ENCODE measurements at places on chromosomes 4 and X. TPM values are rescaled to one million over a fixed set of nuclear protein-coding genes. Genes with fewer than 3 reads are reported as not detected.

DNA sequence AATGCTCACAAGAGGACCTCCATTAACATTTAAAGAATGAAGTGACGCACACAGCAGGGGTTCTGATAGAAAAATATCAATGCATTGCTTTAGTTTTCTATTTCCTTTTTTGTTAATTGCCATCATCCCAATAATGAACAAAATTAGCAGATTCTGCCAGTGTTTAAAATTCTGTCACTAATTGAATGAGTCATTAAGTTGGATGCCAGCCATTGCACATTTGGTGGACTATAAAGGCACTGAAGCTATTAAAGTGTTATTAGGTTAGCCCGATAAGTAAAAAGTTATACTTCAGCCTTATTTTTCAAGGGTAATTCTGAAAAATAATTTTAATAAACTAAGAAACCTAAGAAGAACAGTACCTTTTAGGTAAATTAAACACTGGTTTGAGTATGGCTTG, 53.1 kb downstream of the MAP3K15 start:
- no peaks in the 10 kb centered on the region for H3K4me1 ChIP-seq
- DNase-seq, result no peak
- H3K4me3 ChIP-seq, result no peak overlapping the region

DNA sequence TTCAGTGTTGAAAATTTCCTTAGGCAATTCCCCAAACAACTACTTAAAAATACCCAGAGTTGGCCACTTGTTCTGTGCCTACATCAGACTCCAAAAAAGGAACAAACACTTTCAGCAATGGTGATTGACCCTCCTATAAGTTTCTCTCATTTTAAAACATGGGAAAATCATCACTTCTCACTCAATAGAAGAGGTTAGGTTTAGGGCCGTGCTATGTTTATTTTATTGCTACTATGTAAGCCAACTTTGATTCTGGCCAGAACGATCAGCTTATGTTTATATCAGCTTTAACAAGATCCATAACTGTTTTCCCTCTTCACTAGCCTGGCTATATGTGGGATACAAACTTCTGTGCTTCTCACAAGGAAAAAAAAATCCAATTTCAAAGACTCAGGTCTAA, 133.1 kb downstream of the MTNR1A start:
- peaks cover 8% of the 10 kb centered on the region for H3K27me3 ChIP-seq
- no peaks in the 10 kb centered on the region for H3K36me3 ChIP-seq
- H3K4me3 ChIP-seq, result no peak overlapping the region

ANXA3 gene
- 16.0 TPM for total RNA-seq

- peak; percentile 10 for DNase-seq
- H3K27ac ChIP-seq, result no peak overlapping the region
- H3K4me3 ChIP-seq, result no peak overlapping the region
- H3K4me1 ChIP-seq, result no peaks in the 10 kb centered on the region
- no peaks in the 10 kb centered on the region for H3K27me3 ChIP-seq
Observed at GRCh38 chrX:148629434-148629833, 129.0 kb downstream of the AFF2 start.

FATE1 gene
- total RNA-seq, result 0.31 TPM

- no peak overlapping the region for H3K4me3 ChIP-seq
- H3K4me1 ChIP-seq, result no peaks in the 10 kb centered on the region
- no peak for DNase-seq
- no peak overlapping the region for H3K27ac ChIP-seq
Observed at GRCh38 chr4:76666944-76667532, 230.9 kb downstream of the SOWAHB start.

DNA sequence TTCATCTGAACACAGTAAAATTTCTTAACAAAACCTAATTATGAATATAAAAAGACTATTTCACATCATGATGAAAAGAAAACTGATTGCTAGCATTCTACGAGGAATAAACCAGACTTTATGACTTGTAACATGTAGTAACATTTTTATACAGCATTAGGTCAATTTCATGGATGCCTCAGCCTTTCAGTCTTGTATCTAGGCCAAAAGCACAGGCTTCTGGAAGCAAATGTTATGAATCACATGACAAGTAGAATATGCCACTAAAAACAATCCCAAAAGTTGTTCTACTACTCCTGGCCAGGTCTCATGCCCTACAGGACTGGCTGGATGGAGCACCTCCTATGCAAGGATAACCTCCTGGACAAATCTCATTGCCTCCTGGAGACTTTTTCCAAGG, 101.2 kb downstream of the ARHGAP6 start:
- no peaks in the 10 kb centered on the region for H3K27me3 ChIP-seq
- H3K36me3 ChIP-seq, result no peaks in the 10 kb centered on the region
- no peak overlapping the region for H3K27ac ChIP-seq
- no peak for DNase-seq

DNA sequence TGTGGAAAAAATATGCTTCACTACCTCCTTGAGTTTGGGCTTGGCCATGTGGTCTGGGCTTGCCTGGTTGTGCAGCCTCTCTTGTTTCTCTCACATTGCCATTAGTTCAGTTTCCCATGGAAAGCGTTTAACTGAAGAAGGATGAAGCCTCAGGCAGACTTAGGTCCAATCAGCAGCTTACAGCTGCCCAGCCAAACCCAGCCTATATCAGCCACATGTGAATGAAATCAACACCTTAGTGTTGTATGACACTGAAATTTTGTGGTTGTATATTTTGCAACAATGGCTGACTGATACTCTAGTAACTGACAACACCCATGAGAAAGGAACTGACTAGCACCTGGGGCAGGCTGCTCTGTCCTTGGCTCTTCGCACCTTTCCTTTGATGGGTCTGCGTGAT, 81.2 kb downstream of the KLF8 start:
- H3K4me1 ChIP-seq, result no peaks in the 10 kb centered on the region
- H3K27me3 ChIP-seq, result no peaks in the 10 kb centered on the region
- no peak for DNase-seq
- no peaks in the 10 kb centered on the region for H3K36me3 ChIP-seq
- H3K27ac ChIP-seq, result no peak overlapping the region

COL25A1 gene
- 1.2 TPM for total RNA-seq

SLC10A4 gene
- 0.35 TPM for total RNA-seq

RTL9 gene
- 0.59 TPM for total RNA-seq

GRCh38 chrX:42384956-42385355, 393.0 kb downstream of the PPP1R2C start:
- no peaks in the 10 kb centered on the region for H3K4me1 ChIP-seq
- H3K27me3 ChIP-seq, result peaks cover 52% of the 10 kb centered on the region
- H3K36me3 ChIP-seq, result no peaks in the 10 kb centered on the region
- no peak overlapping the region for H3K27ac ChIP-seq
- no peak overlapping the region for H3K4me3 ChIP-seq

DNA sequence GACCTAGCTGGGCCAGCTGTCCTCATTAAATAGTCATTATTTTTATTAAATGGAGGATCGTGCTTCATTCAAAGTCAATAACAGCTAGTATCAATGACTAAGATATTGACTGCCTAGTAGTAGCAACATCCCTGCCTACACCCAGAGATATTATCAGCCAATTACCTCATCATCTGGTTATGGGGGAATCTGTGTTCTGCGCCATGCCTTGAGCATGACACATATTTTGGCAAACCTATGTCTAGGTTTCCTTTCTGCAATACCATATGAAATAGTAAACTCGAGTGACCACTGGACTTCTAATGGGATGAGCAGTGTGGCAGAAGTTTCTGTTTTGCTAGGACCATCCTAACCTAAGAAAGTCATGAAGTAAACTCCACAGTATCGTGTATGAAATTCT, 50.0 kb upstream of the AADAT start:
- H3K4me1 ChIP-seq, result no peaks in the 10 kb centered on the region
- DNase-seq, result no peak
- H3K36me3 ChIP-seq, result no peaks in the 10 kb centered on the region
- H3K27ac ChIP-seq, result no peak overlapping the region

DNA sequence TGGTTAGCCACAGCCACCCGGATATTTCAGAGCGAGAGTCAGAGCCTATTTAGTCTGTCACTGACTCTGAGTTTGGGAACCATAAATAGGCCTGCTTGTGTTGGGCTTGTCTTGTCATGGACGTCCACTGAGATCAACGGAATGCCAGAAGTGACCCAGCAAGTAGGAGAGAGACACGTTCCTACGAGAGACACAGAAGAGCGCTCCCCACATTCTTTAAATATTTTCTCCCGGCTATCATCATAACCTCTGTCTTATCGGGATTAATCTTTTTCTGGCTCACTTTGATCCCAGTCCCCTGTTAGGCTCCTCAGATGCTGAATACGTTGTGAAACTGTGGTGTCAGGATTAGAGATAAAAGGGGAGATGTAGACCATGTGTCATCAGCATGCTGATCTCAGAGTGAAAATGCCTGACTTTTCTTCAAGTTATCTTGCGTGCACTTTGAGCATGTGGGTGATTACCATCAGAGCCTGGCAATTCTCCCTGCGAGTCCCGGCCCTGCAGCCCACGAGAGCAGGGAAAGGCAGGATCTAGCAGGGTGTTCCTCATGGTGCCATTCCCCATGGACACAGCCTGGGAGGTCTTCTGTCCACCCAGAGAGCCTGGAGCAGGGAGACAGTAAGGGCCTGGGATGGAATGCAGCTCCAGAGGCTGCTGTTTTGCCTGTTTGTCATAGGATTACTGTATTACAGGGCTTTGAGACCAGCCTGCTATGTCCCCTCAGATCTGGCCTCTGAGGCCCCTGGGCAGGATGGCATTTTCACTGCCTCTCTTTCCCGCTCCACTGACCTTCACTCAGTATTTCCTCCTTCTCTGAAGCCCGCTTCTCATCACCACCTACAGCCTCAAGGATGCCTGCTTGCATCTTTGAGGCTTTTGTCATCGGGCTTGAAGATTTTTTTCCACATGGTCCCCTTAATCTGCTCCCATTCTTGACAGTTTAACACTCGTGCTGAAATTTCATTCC, 2.8 kb upstream of the TENM3 start:
- H3K4me1 ChIP-seq, result no peaks in the 10 kb centered on the region
- H3K27me3 ChIP-seq, result no peaks in the 10 kb centered on the region
- H3K36me3 ChIP-seq, result no peaks in the 10 kb centered on the region
- DNase-seq, result no peak

DNA sequence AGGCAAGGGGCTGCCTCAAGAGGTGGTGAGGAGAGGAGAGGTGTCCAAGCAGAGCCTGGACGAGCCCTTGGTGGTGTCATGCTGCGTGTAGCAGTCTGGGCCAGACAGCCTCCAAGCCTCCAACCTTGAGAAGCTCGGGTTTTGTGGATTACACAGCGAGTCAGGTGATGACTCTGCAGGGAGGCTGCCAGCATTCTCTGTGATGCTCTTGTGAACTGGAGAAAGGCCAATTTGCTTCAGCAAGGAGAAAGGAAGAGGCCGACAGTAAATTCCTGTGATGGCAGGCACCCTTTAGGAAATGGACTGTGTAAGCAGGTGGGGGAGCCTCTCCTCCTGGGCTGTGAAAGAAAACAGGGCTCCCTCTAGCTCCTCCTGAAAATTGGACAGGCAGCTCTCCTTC, 36.0 kb upstream of the CD99L2 start:
- no peak overlapping the region for H3K4me3 ChIP-seq
- H3K27me3 ChIP-seq, result no peaks in the 10 kb centered on the region
- no peaks in the 10 kb centered on the region for H3K36me3 ChIP-seq
- no peaks in the 10 kb centered on the region for H3K4me1 ChIP-seq

- H3K4me1 ChIP-seq, result no peaks in the 10 kb centered on the region
- no peaks in the 10 kb centered on the region for H3K36me3 ChIP-seq
- no peaks in the 10 kb centered on the region for H3K27me3 ChIP-seq
- H3K4me3 ChIP-seq, result no peak overlapping the region
- no peak for DNase-seq
- H3K27ac ChIP-seq, result no peak overlapping the region
Observed at GRCh38 chr4:126004941-126005340, 690.2 kb downstream of the FAT4 start.

DNA sequence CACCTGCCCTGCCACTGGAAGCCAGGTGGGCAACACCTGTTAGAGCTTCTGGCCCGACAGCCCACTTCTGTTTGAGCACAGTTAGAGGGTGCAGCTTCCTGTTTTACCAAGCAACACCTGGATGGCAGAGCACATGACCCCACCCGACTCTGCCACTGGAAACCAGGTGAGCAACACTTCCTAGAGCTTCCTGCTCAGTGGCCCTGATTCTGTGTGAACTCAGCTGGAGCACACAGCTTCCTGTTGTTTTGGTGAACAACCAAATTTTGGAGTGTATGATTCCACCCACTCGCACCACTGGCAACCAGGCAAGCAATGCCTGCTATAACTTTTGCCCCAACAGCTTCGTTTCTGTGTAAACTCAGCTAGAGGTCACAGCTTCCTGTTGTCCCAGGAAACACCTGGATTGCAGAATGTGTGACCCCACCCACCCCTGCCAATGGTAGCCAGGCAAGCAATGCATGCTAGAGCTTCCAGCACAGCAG, 163.8 kb upstream of the KLF8 start:
- H3K27me3 ChIP-seq, result no peaks in the 10 kb centered on the region
- H3K36me3 ChIP-seq, result no peaks in the 10 kb centered on the region
- H3K4me1 ChIP-seq, result no peaks in the 10 kb centered on the region
- H3K27ac ChIP-seq, result no peak overlapping the region

DNA sequence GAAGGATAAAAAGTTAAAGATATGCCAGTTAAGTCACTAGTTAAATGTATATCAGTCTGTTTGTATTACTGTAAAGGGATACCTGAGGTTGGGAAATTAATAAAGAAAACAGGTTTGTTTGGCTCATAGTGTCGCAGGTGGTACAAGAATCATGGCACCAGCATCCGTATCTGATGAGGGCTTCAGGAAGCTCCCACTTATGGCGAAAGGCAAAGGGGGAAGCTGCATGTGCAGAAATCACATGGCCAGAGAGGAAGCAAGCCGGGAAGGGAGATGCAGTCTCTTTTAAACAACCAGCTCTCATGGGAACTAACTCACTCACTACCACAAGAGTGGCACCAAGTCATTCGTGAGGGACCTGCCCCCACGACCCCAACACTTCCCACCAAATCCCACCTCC, 91.9 kb upstream of the SH3RF1 start:
- no peaks in the 10 kb centered on the region for H3K4me1 ChIP-seq
- H3K36me3 ChIP-seq, result no peaks in the 10 kb centered on the region
- DNase-seq, result no peak
- H3K27me3 ChIP-seq, result no peaks in the 10 kb centered on the region

DNA sequence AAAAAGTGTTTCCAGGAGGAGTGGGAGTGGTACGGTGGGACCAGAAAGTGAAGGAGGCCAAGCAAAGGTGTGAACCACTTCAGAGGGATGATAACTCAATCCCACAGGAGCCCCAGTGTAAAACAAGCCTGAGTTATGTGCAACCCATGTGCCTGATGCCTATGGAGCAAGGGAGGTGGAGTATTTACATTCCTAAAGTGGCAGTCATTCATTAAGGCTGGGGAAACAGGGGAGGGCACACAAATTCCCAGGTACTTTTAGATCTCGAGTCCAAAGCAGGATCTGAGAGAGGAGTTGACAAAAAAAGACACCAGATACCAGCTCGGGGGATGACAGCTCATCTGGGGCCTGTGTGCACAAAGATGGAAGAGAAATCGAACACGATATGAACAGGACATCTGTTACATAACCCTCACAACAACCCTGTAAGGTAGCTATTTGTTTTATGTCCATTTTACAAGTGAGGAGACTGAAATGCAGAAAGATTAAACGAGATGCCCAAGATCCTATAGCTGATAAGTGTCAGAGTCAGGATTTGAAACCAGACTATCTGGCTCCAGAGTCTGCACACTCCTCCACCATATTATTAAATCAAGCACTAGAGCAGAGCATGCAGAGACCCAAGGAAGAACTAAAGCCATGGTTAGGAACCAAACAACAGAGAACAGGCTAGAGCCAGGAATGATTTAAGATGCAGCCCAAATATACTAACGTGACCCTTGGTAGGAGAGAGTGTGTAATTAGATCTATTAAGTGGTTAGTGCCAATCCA, 91.9 kb upstream of the MAPK10 start:
- H3K36me3 ChIP-seq, result no peaks in the 10 kb centered on the region
- H3K27ac ChIP-seq, result no peak overlapping the region
- H3K4me3 ChIP-seq, result peak overlapping the region; percentile 47
- DNase-seq, result no peak
- H3K27me3 ChIP-seq, result no peaks in the 10 kb centered on the region

RRH gene
- not detected for total RNA-seq

GRCh38 chr4:183831026-183831446, 74.1 kb upstream of the STOX2 start:
- H3K4me1 ChIP-seq, result peaks cover 12% of the 10 kb centered on the region
- no peaks in the 10 kb centered on the region for H3K36me3 ChIP-seq

NEXMIF gene
- total RNA-seq, result 0.20 TPM

DGKK gene
- not detected for total RNA-seq
